Smooth muscle cell of the brain vasculature (primary cell): ENCODE measurements at places on chromosomes 6 and 20.

DNA sequence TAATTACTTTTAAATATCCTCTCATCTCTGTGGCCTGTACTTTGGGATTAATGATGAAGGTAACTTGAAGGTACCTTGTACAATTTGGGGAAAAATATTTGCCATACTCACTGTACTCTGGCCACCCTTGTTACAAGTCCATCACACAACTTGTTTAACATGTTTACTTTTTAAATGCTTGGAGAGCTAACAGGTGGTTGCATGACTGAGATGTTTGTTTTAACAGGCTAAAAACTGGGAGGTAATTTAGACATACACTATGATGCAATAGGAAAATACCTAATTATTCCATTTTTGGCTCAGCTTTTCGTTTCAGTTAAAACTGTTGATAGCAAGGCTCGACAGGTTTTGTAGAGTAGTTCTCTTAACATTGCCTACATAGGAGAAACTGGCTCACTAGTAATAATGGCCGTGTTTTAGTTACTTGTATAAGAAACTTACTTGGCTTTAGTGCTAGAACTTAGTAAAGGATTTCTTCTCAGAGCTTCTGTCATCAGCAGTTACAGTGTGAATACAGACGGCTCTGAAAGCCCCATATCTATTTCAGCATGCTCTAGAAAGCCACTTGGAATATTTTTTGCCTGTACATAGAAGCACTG lies 489.8 kb upstream of the SOX4 start:
- DNase-seq: no peak

- DNase-seq: no peak
Measured at GRCh38 chr6:162736961-162737360, 9.2 kb downstream of the PACRG start.

- DNase-seq: no peak
Measured at GRCh38 chr6:144999127-144999526, 714.0 kb downstream of the UTRN start.

DNA sequence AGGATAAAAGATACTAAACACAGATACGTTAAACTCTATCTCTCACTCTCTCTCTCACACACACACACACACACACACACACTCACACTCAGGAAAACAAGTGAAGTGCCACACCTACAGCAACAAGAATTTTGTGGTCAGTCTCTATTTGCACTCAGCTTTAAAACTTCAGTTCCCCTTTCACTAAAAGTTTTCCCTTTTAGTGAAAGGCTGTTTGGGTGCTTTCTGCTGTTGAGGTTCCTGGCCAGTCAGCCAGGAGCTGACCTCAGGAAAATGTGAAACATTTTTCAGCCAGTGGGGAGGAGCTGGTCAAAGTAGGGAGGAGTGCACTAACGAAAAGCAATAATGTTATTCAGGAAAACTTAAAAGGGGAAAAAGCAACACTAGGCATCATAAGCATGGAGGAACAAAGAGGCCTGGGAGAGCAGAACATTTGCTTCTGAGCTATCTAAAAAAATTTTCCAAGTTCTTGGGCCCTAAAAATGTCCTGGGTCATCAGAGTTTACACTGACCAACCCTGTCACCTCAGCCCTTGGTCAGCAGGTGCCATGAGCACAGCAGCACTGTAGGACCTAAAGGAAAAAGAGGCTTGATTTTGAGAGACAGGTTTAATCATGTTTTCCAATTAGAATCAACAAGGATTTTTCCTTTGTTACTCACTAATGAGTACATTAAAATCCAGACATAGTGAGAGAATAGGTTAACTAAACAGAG lies 30.7 kb upstream of the NT5E start:
- DNase-seq: no peak

DNA sequence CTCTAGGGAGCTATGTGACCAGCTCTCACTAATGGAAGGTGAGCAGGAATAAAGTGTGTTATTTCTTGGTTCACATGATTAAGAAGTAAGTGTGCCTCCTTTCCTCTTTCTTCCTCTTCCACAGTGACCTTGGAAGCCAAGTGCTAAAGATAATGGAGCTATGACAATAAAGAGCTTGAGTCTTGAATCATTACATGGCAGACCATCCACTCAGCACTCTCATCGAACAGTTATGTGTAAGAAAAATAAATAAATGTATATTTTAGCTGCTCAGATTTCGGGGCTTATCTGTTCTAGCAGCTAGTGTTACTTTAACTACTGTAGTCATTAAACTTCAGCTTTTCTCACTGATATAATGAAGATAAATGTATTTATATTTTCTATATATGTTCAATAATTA lies 72.9 kb downstream of the HDGFL1 start:
- DNase-seq: no peak

- no peak for DNase-seq
Measured at GRCh38 chr6:119330520-119331113, 18.9 kb downstream of the MAN1A1 start.

DNA sequence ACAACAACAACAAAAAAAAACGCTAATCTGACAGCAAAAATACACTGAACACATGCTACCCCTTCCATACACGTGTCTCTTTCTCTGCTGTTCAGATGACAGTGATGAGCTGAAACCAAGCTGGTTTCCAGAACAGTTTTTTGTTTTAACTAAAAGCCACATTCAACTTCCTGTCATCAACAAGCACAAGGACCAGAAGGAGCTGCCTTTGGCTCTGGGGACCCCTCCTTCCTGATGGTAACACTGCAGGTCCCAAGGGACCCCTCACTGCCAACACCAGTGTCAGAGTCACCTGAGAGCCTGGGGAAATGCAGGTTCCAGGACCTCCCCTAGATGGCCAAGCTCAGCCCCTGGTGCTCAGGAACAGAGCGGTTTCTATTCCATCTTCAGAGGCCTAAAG lies 6.0 kb downstream of the CST7 start:
- no peak for DNase-seq

DNA sequence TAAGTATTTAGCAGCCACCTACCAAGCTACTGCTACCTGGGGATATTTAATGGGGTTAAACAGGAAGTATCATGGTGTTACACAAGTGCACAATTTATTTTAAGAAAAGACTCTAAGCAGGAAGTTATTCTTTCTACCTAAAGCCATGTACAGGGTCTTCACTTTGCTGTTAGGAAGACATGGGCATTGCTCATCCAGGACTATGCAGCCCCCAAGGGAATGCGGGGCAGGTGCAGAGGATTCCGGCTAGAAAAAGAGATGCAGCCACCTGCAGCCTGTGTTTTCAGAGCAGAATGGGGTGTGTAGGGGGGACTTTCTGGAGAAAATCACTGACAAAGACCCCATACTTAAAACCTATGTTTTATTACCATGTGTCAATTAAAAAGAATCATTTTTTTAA lies 399.1 kb upstream of the NOX3 start:
- DNase-seq: no peak

GRCh38 chr6:164106345-164106769 lies 691.8 kb downstream of the QKI start:
- no peak for DNase-seq

- no peak for DNase-seq
Measured at GRCh38 chr20:24747881-24748595, 201.0 kb upstream of the CST7 start.

- no peak for DNase-seq
Measured at GRCh38 chr6:99416226-99416625, 8.9 kb downstream of the PNISR start.

DNA sequence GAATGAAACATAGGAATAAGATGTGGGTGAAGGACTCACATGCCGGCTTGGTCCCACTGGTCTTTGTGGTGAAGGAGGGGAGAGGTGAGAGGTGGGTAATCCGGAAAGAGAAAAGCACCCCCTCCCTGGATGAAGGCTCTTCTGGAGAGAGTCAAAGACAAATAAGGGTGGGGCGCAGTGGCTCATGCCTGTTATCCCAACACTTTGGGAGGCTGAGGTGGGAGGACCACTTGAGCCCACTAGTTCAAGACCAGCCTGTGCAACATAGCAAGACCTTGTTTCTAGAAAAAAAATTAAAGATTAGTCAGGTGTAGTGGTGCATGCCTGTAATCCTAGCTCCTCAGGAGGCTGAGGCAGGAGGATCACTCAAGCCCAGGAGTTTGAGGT lies 3.1 kb downstream of the LTB start:
- no peak for DNase-seq

DNA sequence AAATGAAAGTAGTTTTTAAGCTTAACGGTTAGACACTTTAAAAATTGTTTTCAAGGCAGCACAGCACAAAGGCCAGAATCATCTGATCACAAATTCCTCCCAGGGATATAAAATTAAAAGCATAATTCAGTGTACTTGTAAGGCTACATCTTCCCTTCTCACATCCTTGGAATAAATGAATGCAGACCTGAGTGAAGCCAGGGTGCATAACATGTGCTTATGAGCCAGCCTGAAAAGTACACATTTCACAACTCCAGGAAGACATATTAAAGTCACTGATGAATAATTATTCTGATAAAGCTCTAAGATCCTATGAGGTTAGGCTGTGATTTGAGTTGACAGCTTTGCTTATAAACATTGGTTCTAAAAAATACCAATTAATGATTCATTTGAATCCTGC lies 163.6 kb downstream of the BTBD9 start:
- DNase-seq: no peak

DNA sequence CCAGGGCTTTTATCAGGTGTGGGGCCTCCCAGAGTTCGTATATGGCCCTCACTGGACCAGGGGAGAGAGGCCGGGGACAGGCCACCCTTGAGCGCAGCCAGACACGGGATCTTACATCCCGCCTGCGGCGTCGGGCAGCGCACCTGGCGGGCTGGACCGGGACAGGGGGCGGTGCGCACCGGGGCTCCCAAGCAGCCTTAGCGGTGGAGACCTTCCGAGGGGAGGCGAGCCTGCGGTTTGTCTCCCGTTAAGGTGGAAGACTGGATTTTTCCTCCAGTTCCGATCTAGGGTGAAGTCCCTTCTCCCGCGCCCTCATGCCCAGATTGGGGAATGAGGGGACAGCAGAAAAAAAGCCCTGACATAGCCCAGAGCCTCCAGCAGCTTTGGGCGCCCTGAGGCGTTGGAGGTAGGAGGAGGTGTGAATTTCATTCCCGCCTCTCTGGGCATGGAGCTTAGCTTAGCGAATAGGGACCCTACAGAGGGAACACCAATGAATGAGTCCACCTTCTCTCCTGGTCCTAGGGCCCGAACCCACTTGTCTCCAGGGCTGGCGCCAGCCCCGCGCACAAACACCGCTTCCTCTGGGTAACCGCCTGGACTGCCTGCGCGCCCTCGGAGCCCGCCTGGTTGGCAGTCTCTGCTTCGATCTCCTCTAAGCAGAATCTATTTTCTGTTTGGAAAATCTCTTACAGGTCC lies 6.7 kb upstream of the LAMP5 start:
- DNase-seq: no peak

- no peak for DNase-seq
Measured at GRCh38 chr6:38720295-38720694, 5.2 kb downstream of the DNAH8 start.

GRCh38 chr20:33951171-33951570 lies 42.5 kb upstream of the RALY start:
- DNase-seq: no peak

DNA sequence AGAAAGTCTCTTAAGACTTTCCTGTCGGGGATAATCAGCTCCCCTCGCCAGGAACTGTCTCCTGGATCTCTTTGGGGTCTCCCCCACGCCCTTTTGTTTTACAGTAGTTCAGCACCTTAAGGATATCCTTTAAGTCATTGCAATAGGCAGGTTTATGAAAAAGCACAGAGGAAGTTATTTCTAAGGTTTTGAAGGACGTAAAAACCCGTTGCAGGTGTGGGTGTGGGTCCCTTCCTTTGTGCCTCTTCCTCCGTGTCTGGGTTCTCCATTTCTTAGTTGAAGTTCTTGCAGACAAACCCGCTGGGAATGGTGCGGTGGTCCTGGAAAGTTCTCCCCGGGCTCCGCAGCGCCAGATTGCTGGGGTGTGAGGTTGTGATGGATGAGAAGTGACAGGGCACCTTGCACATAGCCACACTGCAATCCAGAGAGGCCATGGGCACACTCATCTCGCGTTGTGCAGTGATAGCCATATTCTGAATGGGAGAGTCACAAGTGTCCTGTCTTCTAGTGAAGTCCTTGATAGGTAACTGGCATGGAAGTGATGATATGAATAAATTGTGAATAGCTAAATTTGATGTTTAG lies 65.2 kb downstream of the GTF2H5 start:
- DNase-seq: no peak

DNA sequence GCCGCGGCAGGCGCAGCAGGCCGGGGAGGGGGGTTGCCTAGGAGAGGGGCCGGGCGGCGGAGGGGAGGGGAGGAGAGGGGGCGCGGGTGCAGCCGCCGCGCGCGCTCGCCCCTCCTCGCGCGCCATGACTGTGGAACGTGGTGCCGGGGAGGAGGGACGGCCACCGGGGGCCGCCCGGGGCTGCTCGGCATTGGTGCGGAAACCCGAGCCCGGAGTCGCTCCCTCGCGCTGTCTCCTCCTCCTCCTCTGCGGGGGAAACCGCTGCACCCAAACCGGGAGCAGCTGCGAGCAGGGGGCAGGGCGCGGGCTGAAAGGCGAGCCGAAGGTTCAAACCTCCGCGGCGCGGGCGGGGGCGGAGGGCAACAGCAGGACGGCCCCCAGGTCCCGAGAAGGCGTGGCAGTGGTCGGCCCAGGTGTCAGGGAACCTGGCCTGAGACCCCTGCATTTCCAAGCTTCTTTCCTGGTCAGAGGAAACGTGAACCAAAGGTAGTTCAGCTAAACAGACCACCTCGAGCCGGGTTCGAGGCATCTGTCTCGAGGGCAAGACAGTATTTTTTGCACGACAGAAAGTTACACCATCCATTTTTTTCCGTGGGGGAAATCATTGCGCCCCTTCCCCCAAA lies 1.4 kb upstream of the TRERF1 start:
- peak; percentile 56 for DNase-seq

GRCh38 chr6:36539814-36540568 lies 7.3 kb downstream of the STK38 start:
- DNase-seq: no peak

- no peak for DNase-seq
Measured at GRCh38 chr6:123909989-123910388, 106.3 kb downstream of the NKAIN2 start.

GRCh38 chr20:4512891-4513550 lies 208.7 kb upstream of the PRND start:
- peak; percentile 60 for DNase-seq

- peak; percentile 74 for DNase-seq
Measured at GRCh38 chr20:50112512-50113419, at the start of gene UBE2V1. Gene UBE2V1, minus strand, starts transcription at chr20:50113150. Its CDS starts 22 bp downstream, at chr20:50113128.

- DNase-seq: no peak
Measured at GRCh38 chr6:42512579-42512978, 51.2 kb upstream of the UBR2 start.

DNA sequence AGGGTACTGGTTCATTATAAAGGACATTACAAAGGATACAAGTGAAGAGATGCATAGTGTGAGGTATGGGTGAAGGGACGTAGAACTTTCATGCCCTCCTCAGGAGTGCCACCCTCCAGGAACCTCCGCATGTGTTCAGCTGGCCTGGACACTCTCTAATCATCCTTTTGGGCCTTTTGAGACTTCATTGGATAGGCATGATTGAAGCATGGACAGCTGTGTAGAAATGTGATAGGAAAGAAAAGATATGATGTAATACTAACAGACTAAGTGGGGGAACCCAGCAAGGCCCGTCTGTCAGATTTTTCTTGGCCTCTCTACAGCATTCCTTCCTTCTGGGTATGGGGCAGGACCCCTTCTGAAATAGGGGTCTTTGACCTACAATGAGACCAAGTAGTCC lies 31.1 kb downstream of the DOP1A start:
- no peak for DNase-seq

GRCh38 chr20:33026072-33026778 lies 5.2 kb upstream of the BPIFB6 start:
- DNase-seq: no peak

GRCh38 chr20:19937218-19937617 lies 79.9 kb upstream of the NAA20 start:
- no peak for DNase-seq
